ENCODE measurements at places on chromosomes 2 and 18.

DNA sequence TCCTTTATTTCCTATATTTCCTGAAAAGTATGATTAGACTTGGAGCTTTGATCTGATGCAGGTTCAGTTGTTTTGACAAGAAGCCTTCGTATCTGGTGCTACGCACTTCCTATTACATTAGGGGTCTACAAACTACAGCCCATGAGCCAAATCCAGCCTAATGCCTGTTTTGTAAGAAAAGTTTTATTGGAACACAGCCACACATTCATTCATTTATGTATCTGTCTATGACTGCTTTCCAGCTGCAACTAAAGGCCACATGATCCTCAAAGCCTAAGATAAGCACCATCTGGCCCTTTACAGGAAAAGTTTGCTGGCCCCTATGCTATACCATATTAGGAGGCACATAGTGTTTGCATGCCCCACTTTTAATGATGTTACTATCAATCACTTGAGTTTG lies 26.0 kb downstream of the EIF2AK3 start:
- no peak for DNase-seq

GRCh38 chr2:159249990-159250715 lies 36.4 kb downstream of the WDSUB1 start:
- no peak for DNase-seq

DNA sequence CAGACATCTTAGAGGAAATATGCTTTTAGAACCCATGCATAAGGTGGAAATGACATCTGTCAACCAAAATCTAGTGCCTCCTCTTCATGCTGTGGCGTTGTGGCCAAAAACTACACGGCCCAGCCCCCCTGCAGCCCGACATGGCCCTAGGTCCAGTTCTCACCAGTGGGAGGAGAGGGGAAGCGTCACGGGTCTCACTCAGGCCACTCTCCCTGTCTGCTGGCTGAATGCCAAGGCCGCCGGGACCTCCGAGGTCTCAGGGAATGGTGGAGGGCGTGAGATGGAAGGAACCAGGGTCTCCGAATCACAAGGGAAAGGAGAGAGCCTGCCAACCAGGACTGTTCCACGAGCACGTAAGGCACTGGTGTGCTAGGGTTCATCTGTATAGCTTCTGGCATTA lies 361.0 kb downstream of the ANAPC1 start:
- DNase-seq: no peak

DNA sequence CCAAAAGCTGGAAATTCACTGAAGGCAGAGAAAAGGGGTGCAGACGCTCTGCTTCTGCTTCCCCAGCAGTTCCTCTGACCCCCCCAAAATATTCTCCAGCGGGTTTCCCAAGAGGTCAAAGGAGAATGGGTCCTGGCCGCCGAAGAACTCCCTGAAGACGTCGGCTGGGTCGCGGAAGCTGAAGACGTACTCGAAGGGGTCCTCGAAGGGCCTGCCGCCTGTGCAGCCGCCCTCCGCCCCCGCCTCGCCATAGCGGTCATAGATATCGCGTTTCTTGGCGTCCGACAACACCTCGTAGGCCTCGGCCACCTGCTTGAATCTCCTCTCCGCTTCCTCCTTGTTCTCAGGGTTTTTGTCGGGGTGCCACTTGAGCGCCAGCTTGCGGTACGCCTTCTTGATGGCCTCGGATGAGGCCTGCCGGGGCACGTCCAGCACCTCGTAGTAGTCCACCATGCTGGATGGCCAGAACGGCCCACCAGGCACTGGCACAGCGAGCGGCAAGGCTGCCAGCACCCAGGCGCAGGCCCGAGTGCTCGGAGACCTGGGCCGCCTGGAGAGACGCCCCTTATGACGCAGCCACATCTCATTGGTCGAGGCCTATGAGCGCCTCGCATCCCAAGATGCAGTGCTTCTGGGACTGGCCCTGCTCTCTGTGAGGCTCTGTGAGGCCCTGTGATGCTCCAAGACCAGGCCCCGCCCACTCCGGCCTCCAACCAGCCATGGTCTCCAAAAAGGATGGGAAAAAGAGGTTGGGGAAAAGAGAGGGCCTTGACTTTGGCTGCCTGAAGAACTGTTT lies 14.8 kb downstream of the UGT1A3 start:
- DNase-seq: no peak

GRCh38 chr2:154591294-154591820 lies 107.1 kb upstream of the KCNJ3 start:
- DNase-seq: no peak

- DNase-seq: no peak
Measured at GRCh38 chr2:68620772-68621171, 22.6 kb upstream of the PROKR1 start.

GRCh38 chr2:139964721-139965440 lies 1184.7 kb upstream of the NXPH2 start:
- no peak for DNase-seq

- no peak for DNase-seq
Measured at GRCh38 chr2:80329491-80329890, 24.9 kb upstream of the LRRTM1 start.

DNA sequence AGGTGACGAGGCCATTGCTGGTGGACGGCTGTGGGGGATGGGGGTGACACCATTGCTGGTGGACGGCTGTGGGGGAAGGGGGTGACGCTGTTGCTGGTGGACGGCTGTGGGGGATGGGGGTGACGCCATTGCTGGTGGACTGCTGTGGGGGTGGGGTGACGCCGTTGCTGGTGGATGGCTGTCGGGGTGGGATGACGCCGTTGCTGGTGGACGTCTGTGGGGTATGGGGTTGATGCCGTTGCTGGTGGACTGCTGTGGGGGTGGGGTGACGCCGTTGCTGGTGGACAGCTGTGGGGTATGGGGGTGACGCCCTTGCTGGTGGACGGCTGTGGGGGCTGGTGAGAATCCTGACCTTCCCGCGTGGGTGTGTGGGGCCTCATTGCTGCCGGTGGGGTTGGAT lies 47.1 kb downstream of the CTDP1 start:
- no peak for DNase-seq

- no peak for DNase-seq
Measured at GRCh38 chr2:204842068-204842467, 296.8 kb downstream of the PARD3B start.

GRCh38 chr2:199777916-199778315 lies 73.1 kb downstream of the FTCDNL1 start:
- no peak for DNase-seq

GRCh38 chr2:118729760-118730159 lies 117.7 kb downstream of the EN1 start:
- no peak for DNase-seq

DNA sequence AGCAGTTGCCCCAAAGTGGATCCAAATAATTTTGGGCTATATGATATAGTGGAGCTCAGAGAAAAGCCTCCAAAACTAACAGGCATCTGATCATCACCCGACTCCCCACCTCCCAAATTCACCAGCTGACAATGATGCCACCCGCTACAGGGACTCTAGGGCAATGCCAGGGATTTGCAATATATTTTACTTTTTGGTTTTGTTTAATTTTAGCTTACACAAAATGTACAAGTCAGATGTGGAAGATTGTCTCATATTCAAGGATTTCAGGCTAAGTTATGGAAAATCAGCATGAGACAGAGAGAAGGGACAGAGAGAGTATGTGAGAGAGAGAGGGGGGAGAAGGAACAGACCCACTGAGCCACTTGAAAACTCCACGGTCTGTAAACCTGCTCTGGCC lies 187.4 kb downstream of the TMEM247 start:
- no peak for DNase-seq

- no peak for DNase-seq
Measured at GRCh38 chr2:103788951-103789350, 1027.1 kb downstream of the TMEM182 start.

DNA sequence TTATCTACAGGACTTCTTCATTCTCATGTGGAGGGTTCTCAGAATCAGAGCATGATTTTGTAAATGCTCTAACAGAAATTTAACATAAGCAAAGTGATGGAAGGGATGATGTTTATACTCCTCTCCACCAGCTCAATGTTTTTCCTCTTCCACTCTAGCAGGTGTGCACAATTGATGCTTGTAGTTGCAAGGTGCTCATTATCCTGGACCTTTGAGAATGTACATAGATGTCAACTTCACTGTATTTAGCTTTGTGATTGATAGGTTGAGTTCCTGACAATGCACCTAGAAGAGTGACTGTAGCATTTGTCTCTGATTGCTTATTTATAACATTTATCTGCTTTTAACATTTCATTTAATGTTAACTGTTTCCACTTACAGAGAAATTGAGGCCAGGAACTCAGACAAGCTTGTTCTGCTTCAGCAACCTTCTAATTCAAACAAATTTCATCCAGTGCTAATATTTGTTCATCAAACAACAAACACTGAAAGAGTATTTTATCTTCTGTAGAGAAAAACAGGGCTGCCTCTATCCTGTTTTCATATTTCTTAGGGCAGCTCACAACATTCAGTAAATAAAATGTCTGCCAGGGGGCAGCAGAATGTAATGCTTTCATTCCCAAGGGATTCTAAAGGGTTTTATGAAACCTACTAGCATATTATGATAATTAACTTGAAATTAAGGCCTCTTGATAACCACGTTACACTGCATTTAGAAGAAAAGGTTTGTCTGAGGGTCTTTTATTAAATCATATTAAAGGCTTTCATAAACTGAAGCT lies 127.9 kb upstream of the NOL4 start:
- DNase-seq: no peak

DNA sequence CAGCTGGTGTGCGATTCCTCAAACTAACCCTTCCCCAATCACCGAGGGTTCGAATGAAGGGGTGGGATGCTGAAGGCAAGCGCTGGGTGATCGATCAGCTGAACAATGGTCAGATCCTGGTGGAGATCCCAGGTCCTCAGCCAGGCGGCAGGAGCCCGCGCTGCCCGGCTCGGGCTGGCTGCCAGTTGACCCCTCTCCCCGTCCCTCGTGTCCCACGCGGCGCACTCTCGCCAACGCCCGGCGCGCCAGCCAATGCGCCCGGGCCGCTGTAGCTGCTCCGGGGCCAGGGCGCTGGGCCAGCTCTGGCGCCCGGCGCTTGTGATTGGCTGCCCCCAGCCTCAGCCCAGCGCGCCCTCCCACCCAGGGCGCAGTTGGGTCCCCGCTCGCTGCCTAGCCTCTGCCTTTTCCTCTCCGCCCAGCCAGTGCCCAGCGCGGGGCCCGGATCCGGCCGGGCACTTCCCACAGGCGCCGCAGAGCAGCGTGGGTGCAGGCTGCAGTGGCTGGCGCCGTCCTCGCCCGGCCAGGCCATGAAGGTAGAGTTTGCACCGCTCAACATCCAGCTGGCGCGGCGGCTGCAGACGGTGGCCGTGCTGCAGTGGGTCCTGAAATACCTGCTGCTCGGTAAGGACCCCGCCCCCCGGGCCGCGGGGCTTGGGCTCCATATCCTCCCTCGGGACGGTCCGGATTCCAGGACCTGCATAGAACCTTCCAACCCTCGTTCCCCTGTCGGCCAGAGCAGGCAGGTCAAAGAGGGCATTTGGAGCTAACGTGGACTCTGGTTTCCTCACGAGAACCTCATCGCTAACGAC lies at the start of gene MOGAT1:
TSS of gene MOGAT1 (plus strand) at position 400 of the 809 bp plus-strand sequence. CDS start at position 528, 128 bp downstream.
- no peak for DNase-seq

DNA sequence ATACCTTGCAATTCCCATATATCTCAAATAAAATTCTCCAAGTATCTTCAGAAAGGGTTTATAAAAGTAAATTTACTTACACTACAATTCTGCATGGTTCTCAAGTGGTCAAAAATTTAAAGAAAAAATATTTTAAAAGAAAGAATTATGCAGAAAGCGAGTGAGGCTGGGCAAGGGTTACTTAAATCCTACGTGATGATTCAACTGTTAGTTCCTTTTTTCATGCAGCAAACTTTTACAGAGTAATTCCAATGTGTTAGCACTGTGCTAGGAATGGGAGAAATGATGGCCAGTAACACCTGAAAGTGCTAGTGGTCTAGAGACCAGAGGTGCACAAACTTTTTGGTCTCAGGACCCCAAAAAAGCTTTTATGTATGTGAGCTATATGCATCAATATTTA lies 133.4 kb downstream of the ATAD2B start:
- no peak for DNase-seq

GRCh38 chr2:83063511-83063910 lies 1395.6 kb downstream of the SUCLG1 start:
- no peak for DNase-seq

GRCh38 chr2:152920846-152921245 lies 202.4 kb downstream of the ARL6IP6 start:
- DNase-seq: no peak

GRCh38 chr2:168538534-168538933 lies 82.5 kb downstream of the CERS6 start:
- no peak for DNase-seq

DNA sequence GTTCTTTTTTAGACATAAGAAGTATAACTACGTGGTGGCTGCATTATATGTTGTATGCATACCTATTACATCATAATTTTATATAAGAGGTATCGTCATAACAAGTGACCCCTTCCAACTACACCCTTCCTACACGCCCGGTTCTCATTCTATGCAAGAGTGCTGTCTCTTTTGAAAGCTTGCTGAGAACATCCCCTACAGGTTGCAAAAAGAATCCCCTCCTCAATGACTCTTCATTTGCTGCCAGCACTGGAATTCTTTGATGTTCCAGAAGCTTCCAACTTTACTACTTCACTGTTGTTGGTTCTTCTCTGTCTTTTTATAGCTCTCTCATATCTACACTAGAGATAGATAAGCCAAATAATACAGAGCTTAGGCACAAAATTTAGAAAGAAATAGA lies 66.4 kb downstream of the CDH7 start:
- no peak for DNase-seq

DNA sequence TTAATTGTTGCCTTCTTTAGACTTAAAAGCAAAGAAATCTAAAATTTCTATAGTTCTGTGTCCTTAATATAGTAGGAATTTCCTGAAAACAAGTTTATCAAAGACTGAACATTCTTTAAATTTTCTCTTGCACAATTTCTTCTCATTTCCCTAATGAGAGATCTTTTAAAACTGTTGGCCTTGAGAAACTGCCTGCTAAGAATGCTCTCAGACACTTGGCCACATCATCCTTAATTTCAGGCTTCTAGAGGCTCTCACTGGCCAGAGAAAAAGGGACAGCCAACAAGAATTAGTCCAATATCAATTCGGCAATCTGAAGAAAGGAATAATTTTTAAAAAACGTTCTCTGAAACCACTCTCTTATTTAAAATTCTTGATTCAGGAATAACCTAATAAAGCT lies 167.0 kb upstream of the CREB1 start:
- DNase-seq: no peak

DNA sequence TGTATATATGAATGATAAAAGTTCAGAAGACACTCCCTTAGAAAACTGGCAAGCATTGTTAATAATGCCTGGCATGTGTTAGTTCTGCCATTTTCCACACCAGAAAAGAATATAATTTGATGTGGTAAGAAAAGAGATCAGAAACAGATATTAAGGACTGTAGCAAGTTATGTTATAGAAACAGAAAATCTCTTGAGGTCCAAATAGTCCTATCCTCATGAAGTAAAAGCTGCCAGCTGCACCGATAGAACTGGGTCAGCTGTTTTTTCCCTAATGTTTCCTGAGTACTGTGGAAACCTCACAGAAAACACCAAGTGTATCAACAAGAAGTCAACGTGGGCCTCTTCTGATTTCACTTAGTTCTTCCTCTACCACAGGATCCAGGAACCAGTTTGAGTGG lies 56.9 kb upstream of the SDC1 start:
- DNase-seq: no peak

All from stimulated activated naive CD8-positive, alpha-beta T cell treated with anti-CD3 and anti-CD28 coated beads, Interleukin-15, Interleukin-2, amounts not matched to agents 100 U/mL and 50 U/mL, for 24 hours (primary cell).